Naive B cell (primary cell): ENCODE measurements at places on chromosomes 12 and 14.

- DNase-seq, result no peak
These were observed 25.6 kb downstream of the KCNK13 start for GRCh38 chr14:90087433-90087832.

DNA sequence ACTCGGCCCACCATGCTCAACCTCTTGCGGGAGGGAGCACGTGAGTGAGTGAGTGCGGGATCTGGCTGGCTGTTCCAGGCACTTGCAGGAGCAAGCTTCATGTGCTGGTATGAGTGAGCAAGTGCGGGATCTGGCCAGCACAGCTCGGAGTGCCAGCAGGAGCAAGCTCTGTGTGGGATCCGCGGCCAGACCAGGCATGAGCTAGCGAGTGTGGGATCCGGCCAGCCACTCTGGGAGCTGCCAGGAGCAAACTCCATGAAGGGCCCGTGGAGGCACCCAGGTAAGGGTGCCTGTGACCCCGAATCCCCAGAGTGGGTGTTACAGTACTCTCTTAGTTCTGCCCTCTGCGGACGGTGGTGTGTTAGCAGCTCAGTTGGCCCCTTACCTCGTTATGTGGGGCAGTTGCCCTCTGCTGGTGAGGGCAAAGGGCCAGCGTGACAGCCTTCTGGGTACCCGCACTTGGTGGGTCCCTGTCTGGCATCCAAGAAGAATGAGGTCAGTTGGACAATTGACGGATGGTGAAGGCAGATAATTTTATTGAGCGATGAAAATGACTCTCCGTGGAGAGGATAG, 38.3 kb downstream of the RAD51B start:
- DNase-seq, result no peak

- no peak for DNase-seq
These were observed 13.4 kb upstream of the SMOC1 start for GRCh38 chr14:69865701-69866365.

- no peak for DNase-seq
These were observed 65.2 kb downstream of the RFX4 start for GRCh38 chr12:106647793-106648514.

- no peak for DNase-seq
These were observed 85.7 kb upstream of the USP44 start for GRCh38 chr12:95637010-95637409.

DNA sequence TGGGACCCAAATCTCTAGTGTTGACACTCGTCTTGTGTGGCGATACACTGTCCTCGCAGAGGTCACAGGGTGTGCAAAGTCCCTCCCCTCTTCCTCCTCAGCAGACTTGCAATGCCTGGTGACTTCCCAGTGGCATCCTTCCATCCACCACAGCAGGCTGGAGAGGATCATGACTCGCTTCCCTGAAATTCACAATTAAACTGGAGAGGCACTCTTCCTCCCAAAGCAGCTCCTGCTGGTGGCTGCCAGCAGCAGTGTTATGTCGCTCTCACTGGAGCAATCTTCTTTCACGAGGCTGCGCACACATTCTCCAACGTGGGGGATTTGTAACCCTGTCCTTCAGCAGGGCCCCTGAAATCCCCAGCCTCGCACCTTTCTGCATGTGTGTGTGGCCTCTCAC, 145.2 kb upstream of the TMCC3 start:
- no peak for DNase-seq

DNA sequence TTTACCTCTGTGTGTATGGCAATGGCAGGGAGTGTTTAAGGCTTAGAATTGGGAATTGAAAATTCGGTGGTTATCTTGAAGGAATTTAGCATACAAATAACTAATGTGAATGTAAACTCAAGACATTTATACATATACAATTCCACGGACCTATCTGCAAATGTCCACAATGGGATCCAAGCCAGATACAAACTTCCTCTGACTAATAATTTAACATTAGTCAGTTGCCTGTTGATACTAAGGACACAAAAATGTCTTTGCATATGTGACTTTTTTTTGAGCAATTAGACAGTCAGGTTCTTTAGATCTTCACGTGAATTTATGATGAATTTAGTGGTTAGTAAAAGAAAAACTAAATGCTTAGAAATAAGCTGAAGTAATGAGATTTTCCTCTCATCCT, 40.5 kb downstream of the ESR2 start:
- no peak for DNase-seq

- no peak for DNase-seq
These were observed 47.7 kb downstream of the SERPINA3 start for GRCh38 chr14:94659901-94660300.

GRCh38 chr14:91149462-91149861, 35.6 kb downstream of the DGLUCY start:
- DNase-seq, result no peak

DNA sequence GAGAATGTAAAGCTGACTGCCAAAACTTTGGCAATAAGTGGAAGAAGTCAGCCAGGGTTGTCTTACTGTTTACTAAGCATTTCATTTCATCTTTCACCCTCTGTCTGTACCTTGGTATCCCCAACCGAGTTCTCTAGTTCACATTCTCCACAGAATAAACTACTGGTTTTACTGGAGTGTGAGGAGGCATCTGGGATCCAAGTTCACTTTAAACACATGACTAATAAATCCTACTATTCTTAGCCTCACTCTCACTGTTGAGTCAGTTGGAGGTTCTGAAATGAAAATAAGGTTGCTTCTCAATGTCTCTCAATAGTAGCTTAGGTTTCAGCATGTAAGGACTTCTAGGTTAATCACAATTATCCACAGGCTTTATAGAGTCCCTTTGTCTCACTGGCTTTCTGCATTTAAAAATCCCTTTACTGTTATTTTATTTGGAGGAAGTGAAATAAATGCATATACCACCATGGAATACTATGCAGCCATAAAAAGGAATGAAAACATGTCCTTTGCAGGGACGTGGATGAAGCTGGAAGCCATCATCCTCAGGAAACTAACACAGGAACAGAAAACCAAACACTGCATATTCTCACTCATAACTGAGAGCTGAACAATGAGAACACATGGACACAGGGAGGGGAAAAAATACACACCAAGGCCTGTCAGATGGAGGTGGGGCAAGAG, 95.8 kb downstream of the EPS8 start:
- no peak for DNase-seq

GRCh38 chr14:53955229-53955556, 1.4 kb downstream of the BMP4 start:
- no peak for DNase-seq

DNA sequence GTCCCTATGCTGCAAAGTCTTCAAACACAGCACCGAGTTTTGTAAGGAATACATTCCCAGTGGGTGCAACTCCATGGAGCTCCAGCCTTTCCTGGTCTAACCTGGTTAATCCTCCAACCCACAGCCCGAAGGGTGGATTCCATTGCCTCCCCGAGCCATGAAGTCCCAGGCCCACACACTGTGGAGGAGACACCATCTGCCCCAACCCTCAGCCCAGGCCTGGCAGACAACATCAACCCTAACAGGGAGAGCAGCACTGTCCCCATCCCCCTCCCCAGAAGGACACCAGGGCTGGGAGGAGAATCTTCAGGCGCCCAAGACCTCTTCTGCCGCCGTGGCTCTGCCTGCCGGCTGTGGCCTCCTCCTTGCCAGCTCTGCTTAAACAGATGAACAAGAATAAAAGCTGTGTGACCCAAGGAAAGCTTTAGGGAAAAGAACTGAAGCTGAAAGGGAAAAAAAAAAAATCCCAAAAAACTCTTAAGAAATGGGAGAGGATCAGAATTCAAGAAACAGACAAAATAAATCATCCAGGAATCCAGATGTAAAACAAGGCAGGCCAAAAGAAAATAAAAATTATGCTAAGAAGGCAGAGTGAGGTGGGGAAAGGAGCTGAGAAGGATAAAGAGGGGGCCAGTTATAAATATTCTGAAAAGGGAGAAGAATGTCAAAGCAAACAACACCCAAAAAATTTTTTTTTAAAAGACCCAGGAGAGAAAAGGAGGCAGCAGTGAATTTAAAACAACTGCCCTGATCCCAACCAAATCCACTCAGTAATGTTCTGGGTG, 16.0 kb upstream of the ZFP36L1 start:
- DNase-seq, result no peak

DNA sequence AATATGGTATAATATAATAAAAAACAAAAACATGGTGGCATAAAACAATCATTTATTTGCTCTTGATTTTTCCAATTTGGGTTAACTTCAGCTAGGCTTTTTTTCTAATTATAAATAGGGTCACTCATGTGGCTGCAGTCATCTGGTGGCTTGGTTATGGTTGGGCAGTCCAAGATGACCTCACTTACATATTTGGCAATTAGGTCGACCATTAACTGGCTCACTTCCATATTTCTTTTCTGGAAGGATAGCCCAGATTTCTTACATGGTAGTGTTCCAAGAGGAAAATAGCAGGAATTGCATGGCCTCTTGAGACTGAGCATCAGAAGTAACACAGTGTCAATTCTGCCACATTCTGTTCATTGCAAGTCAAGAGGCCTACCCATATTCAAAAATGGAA, 153.4 kb downstream of the FUT8 start:
- DNase-seq, result no peak

DNA sequence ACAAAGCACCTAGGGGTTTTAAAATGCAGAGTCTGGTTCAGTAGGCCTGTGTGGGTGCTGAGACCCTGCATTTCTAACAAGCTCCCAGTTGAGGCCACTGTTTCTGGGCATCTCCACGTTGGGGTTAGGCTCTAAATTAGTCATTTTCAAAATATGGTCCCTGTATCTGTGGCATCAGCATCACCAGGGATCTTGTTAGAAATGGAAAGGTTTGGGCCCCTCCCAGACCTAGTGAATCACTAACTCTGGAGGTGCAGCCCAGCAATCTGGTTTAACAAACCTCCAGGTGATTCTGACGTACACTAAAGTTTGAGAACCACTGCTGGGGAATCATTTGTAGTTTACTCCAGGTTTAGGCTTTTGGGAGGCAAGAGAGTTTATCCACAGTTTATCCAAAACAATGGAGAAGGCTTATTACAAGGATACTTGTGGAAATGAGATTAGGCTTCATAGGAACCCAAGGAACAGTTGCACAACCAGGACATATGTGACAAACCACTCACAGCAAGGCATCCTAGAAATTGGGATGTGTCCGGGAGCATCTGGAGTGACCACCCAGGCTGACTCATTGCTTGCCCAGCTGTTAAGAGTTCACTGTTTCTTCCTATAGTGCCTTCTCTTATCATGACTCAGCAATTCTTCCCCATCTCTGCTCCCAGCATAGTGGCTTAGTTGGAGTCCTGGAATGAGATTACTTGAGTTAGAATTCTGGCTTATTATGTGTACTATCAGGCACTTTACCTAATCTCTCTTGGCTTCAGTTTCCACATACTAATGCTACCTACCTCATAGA, 71.6 kb upstream of the STXBP6 start:
- DNase-seq, result no peak

DNA sequence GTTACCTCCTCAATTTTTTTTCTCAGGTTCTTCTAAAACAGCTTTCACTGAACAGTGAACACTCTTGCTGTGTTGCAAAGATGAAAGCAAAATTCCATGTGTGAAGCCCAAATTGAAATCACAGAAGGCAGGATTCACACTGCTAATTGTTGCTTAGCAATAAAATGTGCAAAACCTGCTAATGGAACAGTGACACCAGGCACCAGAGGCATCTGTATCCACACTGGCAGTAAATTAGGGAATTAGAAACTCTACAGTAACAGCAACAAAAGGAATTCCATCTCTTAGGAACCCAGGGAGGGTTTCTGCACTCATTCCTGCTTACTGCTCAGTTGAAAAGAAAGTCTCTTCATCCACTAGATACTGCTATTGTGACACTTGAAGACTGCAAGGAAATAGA, 202.3 kb downstream of the GXYLT1 start:
- no peak for DNase-seq

DNA sequence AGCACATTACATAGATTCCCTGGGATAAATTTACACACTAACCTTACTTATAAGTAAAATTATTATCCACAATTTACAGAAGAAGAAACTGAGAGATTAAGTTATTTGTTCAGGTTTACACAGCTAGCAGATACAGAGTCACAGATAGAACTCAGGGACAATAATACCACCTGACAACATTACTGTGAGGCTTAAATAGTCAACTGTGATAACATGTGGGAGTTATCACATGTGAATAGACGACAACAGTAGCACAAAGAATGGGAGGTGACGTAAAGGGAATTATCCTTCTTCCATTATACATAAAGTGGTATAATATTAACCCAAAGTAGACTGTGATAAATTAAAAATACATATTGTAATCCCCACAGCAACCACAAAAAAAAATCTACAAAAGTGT, 6.2 kb upstream of the SPIC start:
- no peak for DNase-seq

- DNase-seq, result no peak
These were observed 10.1 kb downstream of the LACRT start for GRCh38 chr12:54624315-54625279.

- no peak for DNase-seq
These were observed 410.3 kb downstream of the PCNX1 start for GRCh38 chr14:71317385-71318096.

- no peak for DNase-seq
These were observed 890 bp downstream of the SPTLC2 start for GRCh38 chr14:77615361-77616132.

DNA sequence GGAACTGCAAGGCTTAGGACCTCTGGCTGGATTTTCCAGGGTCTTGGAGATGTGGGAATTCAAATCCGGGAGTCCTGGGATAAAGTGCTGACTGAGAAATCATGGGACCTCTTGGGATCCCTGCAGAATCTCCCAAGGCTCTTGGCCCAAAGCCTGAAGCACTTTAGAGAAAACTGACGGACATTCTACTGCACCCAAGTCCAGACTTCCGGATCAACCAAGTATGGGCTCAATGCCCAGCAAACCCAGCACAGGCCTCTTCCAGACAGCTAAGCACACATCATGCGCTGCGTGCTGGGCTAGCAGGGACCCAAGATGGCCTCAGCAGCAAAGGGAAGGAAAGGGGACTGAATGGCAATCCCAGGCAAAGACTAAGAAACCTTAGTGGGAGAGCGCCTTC, 85.0 kb downstream of the ACTN1 start:
- DNase-seq, result no peak

DNA sequence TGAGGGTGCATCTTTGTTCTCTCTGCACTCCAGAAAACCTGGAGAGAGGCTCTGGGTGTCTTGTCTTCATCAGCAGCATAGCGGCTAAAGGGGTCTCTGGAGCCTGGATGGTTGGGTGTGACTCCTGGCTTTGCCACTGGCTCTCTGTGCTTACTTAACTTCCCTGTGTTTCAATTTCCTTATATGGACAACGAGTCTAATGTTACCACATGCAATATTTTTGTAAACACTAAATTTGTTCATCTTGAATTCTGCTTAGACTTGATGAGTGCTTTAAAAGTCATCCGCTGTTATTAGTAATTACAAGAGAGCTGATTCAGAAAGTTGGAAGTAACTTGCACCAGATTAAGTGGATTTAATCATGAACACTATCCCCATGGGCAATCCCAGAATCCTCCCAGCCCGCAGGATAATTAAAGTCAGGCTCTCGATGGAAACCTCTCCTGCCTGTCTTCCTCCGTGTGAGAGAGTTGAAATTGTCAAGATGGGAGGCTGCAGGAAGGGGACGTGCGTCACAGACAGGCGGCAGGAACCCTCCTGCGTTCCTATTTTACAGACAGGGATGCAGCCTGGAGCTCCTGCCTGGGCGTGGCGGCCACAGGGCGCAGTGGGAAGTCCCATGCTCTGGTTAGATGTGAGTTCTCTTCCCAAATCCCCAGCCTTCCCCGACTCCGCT, 201.2 kb downstream of the TTC8 start:
- DNase-seq, result no peak

- DNase-seq, result no peak
These were observed 1.6 kb downstream of the LRRC74A start for GRCh38 chr14:76827696-76828296.
